Liver (tissue), 10 donors: ENCODE measurements at places on chromosomes 6 and 20. TPM values are rescaled to one million over a fixed set of nuclear protein-coding genes. Genes with fewer than 3 reads are reported as not detected.

SMLR1 gene
- 20.8 TPM for polyA plus RNA-seq

HBS1L gene
- 33.1 TPM for polyA plus RNA-seq

OLIG3 gene
- not detected for polyA plus RNA-seq

PROKR2 gene
- polyA plus RNA-seq: not detected

SCUBE3 gene
- polyA plus RNA-seq: 0.06 TPM

SNX9 gene
- polyA plus RNA-seq: 24.6 TPM

LY86 gene
- 5.0 TPM for polyA plus RNA-seq

FAM120B gene
- polyA plus RNA-seq: 6.0 TPM

TPX2 gene
- 3.6 TPM for polyA plus RNA-seq

BPIFB2 gene
- 0.33 TPM for polyA plus RNA-seq

BTNL2 gene
- polyA plus RNA-seq: not detected

COL9A1 gene
- polyA plus RNA-seq: 0.01 TPM

EIF6 gene
- 140 TPM for polyA plus RNA-seq

KCNS1 gene
- not detected for polyA plus RNA-seq

SLC4A11 gene
- polyA plus RNA-seq: 0.08 TPM

C6orf62 gene
- 48.8 TPM for polyA plus RNA-seq

PLEKHG1 gene
- 3.5 TPM for polyA plus RNA-seq

HLA-DQB1 gene
- 2.4 TPM for polyA plus RNA-seq

GPR6 gene
- not detected for polyA plus RNA-seq

TP53TG5 gene
- polyA plus RNA-seq: not detected

ZNF133 gene
- 3.6 TPM for polyA plus RNA-seq

SLC17A1 gene
- 11.7 TPM for polyA plus RNA-seq

MEI4 gene
- 0.36 TPM for polyA plus RNA-seq

PDYN gene
- not detected for polyA plus RNA-seq

PLN gene
- polyA plus RNA-seq: 0.66 TPM

HLA-DOB gene
- polyA plus RNA-seq: 0.16 TPM

MANEA gene
- 21.3 TPM for polyA plus RNA-seq

HLA-DRB1 gene
- polyA plus RNA-seq: 26.0 TPM

ZNF292 gene
- 12.8 TPM for polyA plus RNA-seq

KCNQ5 gene
- 0.02 TPM for polyA plus RNA-seq

PBOV1 gene
- not detected for polyA plus RNA-seq

IL17A gene
- polyA plus RNA-seq: not detected

PPIL6 gene
- polyA plus RNA-seq: 0.33 TPM

CPXM1 gene
- polyA plus RNA-seq: 0.10 TPM

FOXF2 gene
- not detected for polyA plus RNA-seq

RNF39 gene
- 0.13 TPM for polyA plus RNA-seq

CNR1 gene
- polyA plus RNA-seq: 0.12 TPM

KIFC1 gene
- 0.29 TPM for polyA plus RNA-seq
